Activated CD8-positive, alpha-beta T cell treated with anti-CD3 and anti-CD28 coated beads, Interleukin-2, amount 10 ng/mL, durations not matched to agents 7 days and 5 days (primary cell): ENCODE measurements at places on chromosomes 7 and 10. TPM values are rescaled to one million over a fixed set of nuclear protein-coding genes. Genes with fewer than 3 reads are reported as not detected.
A peak's percentile ranks its signal among the peaks of the same experiment; 100 is the strongest.

DNA sequence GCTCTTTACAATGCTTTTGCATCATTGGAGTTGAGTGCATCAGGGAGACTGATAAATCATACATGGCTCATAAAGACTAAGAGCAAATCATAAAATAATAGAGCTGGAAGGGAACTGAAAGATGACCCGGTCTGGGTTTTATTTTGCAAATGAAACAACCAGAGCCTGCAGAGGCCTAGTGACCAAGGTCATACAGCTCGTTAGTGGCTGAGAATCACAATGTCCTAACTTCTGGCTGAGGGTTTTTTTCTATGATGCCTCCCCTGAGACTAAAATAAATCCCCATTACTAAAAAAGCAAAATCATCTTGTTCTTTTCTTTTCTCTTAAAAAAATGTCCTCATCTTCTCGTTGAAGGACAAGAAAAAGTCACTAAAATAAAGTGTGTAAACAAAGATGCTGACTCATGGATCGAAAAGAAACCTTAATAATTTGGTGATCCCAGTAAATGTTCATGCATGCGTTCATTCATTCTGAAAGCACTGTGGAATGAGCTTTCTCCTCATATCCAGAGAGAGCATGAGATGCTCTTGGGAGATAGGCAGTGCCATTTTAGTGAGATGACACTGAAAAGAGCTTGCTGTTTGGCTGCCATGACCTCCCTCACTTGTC, 107.8 kb upstream of the PHYHIPL start:
- no peak for DNase-seq

DNA sequence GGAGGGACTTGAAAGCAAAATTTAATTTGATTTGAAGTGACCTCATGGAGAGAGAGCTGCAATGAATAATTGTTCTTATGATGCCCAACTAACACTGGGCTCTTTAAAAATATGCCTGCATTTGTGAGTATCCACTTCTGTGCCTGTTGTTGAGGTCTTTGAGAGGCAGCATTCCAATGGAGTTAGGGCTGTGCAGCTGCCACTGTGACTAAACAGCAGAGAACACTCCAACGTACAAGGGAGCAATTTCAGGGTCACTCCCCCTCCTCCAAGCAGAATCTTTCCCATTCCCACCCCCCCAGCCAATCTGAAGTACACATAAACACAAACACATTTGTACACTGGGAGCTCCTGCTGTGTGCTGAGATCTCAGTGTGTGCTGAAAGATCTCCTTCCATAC, 28.0 kb upstream of the GSAP start:
- no peak for DNase-seq

GRCh38 chr10:10092581-10092980, 925.1 kb upstream of the CELF2 start:
- no peak for DNase-seq

DNA sequence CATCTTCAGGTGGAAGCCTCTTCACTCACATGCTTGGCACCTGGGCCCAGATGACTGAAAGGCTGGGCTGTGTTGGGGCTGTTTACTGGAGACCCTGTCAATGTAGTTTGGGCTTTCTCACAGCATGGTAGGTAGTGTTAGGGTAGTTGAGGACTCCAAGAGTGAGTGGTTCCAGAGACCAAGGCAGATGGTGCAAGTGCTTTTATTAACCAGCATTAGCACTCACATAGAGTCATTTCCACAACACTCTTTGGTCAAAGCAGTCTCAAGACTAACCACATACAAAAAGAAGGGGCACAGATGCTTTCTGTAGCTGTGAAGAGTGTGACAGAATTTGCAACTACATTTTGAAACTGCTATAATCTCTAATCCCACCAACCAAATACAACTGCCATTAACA, 135.0 kb downstream of the RTKN2 start:
- no peak for DNase-seq

DNA sequence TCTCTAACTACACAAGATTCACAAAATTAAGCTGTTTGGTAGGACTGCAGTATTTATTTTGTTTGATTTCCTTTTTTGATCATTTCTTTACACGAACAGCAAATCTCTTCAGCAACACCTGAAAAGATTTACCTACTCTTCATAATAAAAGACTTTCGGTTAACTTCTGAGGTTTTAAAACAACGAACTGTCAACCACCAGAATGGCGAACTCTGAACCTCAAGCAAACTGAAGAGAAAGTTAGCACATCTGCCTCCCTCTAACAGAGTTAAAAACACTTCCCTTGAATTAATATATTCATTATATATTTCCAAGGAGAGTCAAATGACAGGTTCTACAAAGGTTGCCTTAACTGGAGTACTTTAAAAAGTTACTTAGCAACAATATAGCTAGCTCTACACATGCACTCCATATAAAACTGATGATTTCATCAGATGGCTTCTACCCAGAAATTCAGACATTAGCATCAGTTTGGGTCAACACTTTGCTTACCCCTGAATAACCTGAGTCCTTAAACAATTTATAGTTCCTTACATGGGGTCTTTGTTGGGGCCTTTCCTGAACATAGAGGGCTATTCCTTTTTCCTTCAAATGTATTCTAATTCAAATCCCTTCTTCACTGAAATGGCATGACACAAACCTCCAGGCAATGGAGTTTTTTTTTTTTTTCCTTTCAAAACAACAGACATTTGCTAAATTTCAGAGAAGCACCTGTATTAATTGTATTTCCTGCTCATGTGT, 118.3 kb downstream of the SEM1 start:
- no peak for DNase-seq

DNA sequence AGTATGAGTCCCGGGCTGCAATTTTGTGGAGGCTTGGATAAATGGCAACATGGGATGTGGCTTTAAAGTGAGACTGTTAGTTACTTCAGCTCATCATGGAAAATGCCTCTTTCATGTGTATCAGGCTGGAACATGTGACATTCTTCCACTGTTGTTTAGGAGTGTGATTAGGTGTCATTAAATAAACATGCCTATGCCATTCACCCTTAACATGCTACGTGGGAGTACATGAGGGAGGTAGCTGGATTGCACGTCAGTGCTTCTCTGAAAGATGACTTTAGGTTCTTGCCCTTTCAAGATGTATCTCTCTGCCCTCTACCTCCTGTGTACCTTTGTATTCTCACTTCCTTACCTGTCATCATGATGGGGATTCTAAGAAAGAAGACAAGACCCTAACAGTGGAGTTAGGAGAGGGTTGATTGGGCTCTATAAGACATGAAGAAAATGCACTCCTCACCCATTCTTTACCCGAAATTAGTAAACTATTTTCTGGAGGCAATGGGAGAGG, 8.9 kb downstream of the AKR1E2 start:
- no peak for DNase-seq

DNA sequence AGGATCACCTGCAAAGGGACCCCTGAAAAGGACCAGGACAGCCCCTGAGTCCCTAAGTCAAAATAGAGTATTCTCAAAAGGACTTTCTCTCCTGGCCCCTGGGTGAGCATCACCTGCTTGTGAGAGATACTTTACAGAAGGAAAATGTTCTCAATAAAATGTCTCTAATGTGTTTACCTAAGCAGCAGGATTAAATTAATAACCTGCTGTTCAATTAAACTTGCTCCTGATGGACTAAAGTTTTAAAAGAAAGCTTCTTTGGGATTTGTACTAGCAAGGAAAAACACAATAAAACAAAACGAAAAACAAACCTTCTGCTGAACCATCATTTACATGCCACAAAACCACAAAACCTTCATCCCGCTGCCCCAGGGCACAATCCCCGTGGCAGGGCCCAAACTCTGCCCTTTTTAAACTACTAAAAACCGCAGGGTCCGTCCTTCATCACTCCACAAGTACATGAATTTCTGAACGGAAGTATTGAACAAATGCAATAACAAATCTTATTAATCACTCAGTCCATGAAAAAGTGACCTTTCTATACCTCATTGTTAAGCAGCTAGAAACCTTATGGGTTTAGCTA, 197.7 kb downstream of the TCERG1L start:
- no peak for DNase-seq

DNA sequence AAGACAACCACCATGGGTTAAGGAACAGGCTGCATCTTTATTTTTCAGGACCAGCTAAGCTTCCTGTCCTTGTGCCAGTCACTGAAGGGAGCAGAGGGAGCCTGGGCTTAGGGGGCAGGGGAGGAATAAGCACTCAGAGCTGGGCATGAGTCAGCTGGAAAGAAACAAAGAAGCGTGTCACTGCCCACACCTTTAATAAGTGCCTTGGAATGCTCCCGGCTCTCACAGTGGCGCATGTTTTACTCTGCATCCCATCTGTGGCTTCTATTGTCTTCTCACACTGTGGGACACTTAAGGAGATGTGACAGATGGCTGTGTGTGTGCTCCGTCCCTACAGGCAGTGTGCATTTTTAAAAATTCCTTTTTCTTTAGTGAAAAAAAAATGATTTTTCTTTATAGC, 71.7 kb downstream of the MTURN start:
- DNase-seq, result no peak

DNA sequence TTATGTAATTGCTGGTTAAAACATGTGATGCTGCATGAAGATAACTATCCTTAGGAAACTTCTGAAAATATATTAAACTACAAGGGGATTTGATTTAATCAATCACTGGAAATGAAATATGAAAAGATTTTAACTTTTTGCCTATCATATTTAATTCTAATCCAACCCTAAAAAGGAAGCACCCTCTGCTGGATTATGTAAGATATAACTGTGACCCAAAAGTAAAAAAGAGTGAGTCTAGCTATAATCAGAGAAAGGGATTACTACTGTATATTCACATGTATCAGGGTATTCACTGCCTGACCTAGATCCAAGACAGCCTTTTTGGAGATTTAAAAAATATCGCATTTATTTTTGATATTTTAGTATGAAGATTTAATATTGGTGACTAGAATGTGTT, 295.5 kb downstream of the MDFIC start:
- no peak for DNase-seq

DNA sequence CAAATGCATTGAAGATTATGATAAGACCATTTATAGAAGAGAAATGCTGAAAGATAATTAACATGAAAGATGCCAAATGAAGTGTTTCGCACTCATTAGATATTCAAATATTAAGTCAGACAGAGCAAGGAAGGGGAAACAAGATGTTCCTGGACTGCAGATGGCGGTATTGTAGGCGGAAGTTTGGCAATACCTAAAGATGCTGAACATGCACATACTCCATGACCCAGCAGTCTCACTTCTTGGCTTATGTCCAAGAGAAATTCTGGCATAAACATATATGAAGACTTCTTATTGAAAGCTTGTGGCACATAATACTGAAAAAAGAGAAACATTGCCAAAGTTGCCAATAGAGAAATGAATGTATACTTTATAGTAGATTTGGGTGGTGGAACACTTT, 325.4 kb upstream of the SEMA3C start:
- no peak for DNase-seq

GRCh38 chr7:50330696-50331095, 26.2 kb downstream of the IKZF1 start:
- DNase-seq, result peak; percentile 60

DNA sequence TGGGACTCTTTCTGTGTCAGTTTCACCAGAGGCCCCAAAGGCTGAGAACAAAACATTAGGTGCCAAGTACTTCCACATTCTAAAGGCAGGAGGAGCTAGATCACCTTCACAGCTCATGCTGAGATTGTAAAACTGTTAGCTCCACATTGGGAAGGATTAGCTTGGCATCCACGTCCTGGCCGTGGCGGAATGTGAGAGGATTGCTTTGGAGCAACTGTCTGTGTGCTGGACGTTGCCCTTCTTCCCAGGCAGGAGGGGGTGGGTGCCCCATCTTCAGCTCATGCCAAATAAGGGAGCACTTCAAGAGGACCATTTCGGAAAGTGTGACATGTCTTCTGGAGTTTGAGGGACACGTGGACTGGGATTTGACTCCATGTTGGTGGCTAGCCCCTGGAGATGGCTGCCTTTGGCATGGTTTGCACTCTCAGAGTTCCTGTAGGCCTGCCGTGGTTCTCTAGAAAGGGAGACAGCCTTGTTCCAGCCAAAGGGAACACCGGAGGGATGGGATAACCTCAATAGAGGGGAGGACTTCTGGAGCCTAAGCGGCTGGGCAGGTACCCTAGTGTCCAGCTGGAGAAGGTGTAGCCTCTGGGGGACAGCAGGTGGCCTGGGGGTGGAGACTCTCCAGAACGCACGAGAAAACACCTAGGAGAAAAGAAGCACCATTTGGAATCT, 19.9 kb upstream of the FMC1 start:
- DNase-seq, result no peak

DNA sequence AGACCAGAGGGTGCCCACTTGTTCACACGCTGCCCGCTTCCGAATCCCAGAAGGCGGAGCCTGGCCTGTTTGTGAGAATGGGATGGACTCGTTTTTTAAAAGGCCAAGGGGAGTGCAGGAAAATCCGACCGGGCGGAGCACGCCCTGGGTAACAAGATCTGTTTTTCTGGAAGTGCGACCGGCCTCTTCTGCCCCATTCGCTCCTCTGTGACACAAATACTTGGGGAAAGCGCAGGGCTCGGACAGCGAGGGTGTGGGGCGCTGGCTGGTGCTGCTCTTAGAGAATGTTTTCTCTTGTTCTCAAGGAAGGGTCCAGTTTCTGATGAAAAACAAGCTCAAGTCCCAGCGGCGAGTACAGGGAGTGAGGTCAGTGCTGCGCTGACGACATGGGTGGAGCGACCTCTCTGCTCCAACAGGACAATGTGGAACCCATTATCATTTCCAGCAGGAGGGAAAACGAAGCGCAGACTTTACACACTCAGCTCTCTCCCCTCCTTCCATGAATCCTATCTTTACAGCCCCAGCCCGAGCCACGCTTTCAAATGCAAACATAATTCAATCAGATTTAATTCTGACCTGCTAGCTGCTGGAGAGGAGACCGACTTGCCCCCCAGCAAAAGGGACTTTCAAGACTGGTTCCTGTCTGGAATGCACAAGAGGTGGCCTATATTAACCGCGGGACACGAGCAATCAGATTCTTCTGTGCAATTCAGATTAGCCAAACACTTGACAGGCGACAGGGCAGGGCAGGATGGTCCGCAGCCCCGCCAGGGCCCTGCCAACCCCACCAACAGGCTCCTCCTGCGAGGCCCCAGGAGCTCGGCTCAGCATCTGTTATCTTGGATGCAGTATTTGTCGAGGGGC, 1.1 kb downstream of the RADIL start:
- DNase-seq, result no peak

DNA sequence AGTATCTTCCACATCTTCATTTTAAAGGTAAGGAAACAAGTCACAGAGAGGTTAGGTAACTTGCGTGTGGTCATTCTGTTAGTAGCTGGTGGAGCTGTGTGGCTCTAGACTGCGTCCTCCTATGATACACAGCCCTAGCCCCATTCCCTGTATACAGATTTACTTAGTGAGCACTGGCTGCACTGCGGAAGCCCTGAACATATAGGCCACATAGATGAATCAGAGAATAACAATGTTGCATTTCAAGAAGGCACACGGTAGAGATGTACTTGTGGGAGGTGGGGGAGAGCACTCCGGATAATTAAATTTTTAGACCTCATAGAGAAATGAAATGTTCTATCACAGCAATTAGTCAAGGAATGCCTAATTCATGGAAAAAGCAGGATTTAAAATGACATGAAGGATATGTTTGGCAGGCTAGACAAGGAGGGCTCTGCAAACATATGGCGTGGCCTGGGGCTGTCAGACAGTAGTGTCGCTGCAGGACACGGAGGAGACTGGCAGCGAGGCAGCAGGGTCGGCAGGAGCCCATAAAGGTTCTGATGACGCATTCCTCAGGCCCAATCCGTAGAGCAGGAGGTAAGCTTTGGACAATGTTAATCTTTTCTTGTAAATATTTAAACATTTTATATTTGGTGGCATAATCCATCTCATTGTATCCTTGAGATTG, 29.5 kb downstream of the RAB11FIP2 start:
- no peak for DNase-seq

GRCh38 chr7:1054438-1054837, 10.1 kb downstream of the GPR146 start:
- no peak for DNase-seq

The SPDYE6 gene
- total RNA-seq, result not detected

The ORC5 gene
- total RNA-seq, result 21.2 TPM

The IFIT1B gene
- not detected for total RNA-seq

The HSPA12A gene
- total RNA-seq, result not detected

The OR2A25 gene
- total RNA-seq, result not detected

The NACAD gene
- 0.05 TPM for total RNA-seq
